NCI-H82 (cell line): ENCODE measurements at places on chromosomes 4 and X.

- DNase-seq = no peak
Observed at GRCh38 chr4:182301736-182302135, 58.5 kb downstream of the TENM3 start.

- no peak for DNase-seq
Observed at GRCh38 chr4:183766140-183766539, 107.0 kb downstream of the TRAPPC11 start.

DNA sequence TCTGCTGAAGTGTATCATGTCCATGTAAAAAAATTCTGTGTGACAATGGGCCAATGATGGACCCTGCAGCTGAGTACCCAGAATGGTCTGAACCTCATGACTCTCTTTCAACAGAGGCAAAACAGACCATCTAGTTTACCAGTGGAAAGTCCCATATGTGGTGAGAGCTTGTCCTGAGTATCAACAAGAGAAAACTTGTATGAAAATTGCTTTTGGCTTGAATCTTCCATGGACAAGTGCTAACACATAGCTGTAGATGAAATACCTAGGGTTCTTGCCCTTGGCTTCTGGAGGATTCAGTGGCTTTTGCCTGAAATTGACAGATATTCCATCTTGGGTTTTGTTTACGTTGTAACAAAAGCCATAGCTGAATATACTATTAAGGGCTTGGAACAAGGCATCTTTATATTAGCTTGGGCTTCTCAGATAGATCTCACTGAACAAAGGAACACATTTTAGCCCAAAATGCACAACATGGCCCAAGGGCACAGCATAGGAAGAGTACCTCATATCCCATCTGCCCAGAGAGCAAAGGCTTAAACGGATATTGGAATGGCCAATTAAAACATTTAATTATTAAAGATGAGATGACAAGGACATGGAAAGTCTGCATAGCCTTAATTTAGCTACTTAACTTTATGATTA lies 128.5 kb upstream of the HPGD start:
- no peak for DNase-seq

GRCh38 chrX:115690511-115691216 lies 129.7 kb downstream of the PLS3 start:
- DNase-seq = peak; percentile 84

- DNase-seq = peak; percentile 13
Observed at GRCh38 chr4:182969651-182970279, 52.6 kb upstream of the DCTD start.

DNA sequence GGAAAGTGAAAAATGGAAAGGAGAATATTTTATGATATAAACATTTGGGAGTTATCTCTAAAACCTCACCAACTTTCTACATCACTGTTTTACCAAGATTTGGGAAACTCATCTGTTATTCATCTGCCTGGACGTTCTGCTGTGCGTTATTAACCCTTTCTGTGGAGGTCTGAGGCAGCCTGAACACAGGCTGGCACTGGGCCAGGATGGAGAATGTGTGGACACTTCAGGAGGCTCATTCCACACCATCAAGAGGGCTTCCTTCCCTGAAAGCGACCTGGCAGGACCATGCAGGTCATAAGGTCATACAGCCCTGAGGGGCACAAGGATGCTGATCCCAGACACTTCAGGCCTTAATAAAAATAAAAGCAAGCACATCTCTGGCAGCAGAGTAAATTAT lies 31.2 kb upstream of the TMEM184C start:
- DNase-seq = no peak

GRCh38 chr4:83629945-83630721 lies 94.2 kb downstream of the GPAT3 start:
- DNase-seq = no peak

- DNase-seq = no peak
Observed at GRCh38 chrX:70062961-70063550, 799 bp downstream of the OTUD6A start.

DNA sequence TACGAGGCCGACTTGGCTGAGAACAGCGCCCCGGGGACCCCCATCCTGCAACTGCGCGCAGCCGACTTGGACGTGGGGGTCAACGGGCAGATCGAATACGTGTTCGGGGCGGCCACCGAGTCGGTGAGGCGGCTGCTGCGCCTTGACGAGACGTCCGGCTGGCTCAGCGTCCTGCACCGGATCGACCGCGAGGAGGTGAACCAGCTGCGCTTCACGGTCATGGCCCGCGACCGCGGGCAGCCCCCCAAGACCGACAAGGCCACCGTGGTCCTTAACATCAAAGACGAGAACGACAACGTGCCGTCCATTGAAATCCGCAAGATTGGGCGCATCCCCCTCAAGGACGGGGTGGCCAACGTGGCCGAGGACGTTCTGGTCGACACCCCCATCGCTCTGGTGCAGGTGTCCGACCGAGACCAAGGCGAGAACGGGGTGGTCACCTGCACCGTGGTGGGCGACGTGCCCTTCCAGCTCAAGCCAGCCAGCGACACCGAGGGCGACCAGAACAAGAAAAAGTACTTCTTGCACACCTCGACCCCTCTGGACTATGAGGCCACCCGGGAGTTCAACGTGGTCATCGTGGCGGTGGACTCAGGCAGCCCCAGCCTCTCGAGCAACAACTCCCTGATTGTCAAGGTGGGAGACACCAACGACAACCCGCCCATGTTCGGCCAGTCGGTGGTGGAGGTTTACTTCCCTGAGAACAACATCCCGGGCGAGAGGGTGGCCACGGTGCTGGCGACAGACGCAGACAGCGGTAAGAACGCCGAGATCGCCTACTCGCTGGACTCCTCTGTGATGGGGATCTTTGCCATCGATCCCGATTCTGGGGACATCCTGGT lies 2.4 kb downstream of the PCDH7 start:
- no peak for DNase-seq

DNA sequence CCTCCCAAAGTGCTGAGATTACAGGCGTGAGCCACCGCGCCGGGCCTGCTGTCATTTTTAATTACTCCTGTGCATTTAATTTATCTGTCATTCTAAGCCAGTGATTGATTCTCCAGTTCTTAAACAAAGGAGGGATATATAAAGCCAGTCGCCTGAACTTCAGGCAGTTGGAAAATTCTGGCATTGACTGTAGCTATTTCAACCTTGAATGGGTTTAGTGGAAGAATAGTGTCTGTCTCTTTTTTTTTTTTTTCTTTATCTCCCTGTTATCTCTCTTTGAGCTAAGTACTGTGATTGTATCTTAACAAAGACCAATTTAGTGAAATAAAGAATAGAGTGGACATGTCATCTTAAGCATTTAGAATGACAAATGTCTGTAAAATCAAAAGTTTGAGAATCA lies 11.0 kb downstream of the NEIL3 start:
- DNase-seq = peak; percentile 2

DNA sequence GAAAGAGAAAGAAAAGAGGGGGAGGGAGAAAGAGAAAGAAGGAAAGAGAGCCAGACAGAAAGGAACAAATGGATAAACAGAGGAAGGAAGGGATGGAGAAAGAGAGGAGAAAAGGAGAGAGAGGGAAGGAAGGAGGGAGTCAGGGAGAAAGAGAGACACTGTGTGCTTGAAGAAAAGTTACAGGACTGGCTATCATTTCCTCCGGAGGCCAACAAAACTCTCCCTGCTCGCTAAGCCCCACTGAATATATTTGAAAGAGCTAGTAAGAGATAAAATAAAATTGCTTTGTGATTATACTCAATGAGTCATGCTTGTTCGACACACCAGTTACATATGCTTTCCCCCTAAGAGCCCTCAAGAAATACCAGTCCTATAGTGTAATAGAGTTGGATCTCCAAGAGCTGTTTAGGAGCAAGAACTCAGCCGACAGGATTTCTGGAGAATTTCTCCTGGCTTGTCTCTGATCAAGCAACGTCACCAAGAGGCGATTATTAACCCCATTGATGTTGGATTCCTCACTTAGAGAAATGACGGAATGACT lies 102.2 kb downstream of the MXRA5 start:
- DNase-seq = no peak

DNA sequence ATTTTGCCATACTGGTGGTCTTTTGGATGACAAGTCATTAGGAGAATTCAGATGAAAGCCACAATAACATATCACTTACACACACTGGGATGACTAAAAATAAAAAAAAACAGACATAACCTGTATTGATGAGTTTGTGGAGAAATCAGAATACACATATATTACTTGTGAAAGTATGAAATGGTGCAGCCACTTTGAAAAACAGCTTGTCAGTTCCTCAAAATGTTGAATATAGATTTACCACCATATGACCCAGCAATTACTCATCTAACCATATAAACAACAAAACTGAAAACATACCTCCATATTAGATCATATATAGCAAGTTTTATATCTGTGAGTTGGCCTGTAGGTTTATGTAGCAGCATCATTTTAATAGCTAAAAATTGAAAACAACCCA lies 608.7 kb downstream of the TLL1 start:
- no peak for DNase-seq

DNA sequence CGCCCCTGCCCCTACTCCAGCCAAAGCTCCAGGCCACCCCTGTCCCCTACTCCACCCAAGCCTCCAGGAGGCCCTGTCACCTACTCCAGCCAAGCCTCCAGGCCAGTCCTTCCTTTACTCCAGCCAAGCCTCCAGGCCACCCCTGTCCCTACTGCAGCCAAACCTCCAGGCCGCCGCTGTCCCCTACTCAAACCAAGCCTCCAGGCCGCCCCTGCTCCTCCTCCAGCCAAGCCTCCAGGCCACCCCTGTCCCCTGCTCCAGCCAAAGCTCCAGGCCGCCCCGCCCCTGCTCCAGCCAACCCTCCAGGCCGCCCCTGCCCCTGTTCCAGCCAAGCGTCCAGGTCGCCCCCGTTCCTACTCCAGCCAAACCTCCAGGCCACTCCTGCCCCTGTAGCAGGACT lies 5.1 kb upstream of the ASMT start:
- no peak for DNase-seq

GRCh38 chr4:150479657-150480056 lies 102.3 kb upstream of the MAB21L2 start:
- DNase-seq = no peak

- peak; percentile 76 for DNase-seq
Observed at GRCh38 chr4:138035781-138036258, 206.3 kb downstream of the SLC7A11 start.

- no peak for DNase-seq
Observed at GRCh38 chr4:102439236-102439614, 61.9 kb upstream of the NFKB1 start.

GRCh38 chr4:98939892-98940298 lies 11.0 kb upstream of the EIF4E start:
- DNase-seq = peak; percentile 61

GRCh38 chrX:22351966-22352365 lies 79.3 kb downstream of the CBLL2 start:
- no peak for DNase-seq

- no peak for DNase-seq
Observed at GRCh38 chr4:133188433-133189146, 39.5 kb downstream of the PCDH10 start.

DNA sequence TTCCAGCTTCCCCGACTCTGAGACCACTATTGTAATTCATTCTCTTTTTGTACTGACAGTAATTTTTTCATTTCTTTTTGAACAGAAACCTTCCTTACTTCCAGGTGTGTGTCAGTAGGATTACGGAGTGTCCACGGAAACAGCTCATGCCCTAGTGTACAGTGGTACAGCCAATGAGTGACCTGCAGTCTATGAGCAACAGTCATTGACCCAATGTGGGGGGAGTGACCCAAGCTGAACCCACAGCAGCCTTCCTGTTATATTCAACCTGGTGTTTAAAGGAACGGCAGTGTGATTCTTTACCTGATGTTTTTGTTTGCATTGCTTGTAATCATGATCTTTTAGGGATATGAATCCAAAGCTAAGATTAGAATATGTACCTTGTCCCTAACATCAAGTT lies 1.2 kb downstream of the H2BW2 start:
- no peak for DNase-seq

GRCh38 chr4:182367153-182367552 lies 124.0 kb downstream of the TENM3 start:
- no peak for DNase-seq
